ENCODE measurements at places on chromosomes 7 and 10. TPM values are rescaled to one million over a fixed set of nuclear protein-coding genes. Genes with fewer than 3 reads are reported as not detected.

GRCh38 chr10:44028384-44029137, 356.3 kb downstream of the CXCL12 start:
- H3K4me1 ChIP-seq, result peaks cover 4% of the 10 kb centered on the region
- H3K4me3 ChIP-seq, result no peak overlapping the region
- no peaks in the 10 kb centered on the region for H3K36me3 ChIP-seq
- DNase-seq, result no peak
- peaks cover 6% of the 10 kb centered on the region for H3K27me3 ChIP-seq
- H3K27ac ChIP-seq, result no peak overlapping the region

GRCh38 chr7:74029089-74029785, 1.3 kb downstream of the ELN start:
- no peak overlapping the region for H3K27ac ChIP-seq
- DNase-seq, result no peak
- peaks cover 3% of the 10 kb centered on the region for H3K27me3 ChIP-seq
- no peak overlapping the region for H3K4me3 ChIP-seq

The CRYGN gene
- total RNA-seq, result not detected

The CYCS gene
- 118 TPM for total RNA-seq

- H3K4me3 ChIP-seq, result no peak overlapping the region
- no peaks in the 10 kb centered on the region for H3K4me1 ChIP-seq
- no peak for DNase-seq
- H3K27ac ChIP-seq, result no peak overlapping the region
- no peaks in the 10 kb centered on the region for H3K36me3 ChIP-seq
These were observed 546.8 kb upstream of the FOXK1 start for GRCh38 chr7:4135301-4135700.

GRCh38 chr10:62054830-62055229, 153.3 kb downstream of the ARID5B start:
- H3K4me1 ChIP-seq, result peaks cover 34% of the 10 kb centered on the region
- H3K27ac ChIP-seq, result no peak overlapping the region
- H3K27me3 ChIP-seq, result no peaks in the 10 kb centered on the region
- H3K36me3 ChIP-seq, result peaks cover 85% of the 10 kb centered on the region

GRCh38 chr7:48251766-48252165, 80.5 kb downstream of the ABCA13 start:
- no peaks in the 10 kb centered on the region for H3K27me3 ChIP-seq
- peaks cover 23% of the 10 kb centered on the region for H3K4me1 ChIP-seq
- peak overlapping the region; percentile 25 for H3K27ac ChIP-seq
- H3K4me3 ChIP-seq, result peak overlapping the region; percentile 21

DNA sequence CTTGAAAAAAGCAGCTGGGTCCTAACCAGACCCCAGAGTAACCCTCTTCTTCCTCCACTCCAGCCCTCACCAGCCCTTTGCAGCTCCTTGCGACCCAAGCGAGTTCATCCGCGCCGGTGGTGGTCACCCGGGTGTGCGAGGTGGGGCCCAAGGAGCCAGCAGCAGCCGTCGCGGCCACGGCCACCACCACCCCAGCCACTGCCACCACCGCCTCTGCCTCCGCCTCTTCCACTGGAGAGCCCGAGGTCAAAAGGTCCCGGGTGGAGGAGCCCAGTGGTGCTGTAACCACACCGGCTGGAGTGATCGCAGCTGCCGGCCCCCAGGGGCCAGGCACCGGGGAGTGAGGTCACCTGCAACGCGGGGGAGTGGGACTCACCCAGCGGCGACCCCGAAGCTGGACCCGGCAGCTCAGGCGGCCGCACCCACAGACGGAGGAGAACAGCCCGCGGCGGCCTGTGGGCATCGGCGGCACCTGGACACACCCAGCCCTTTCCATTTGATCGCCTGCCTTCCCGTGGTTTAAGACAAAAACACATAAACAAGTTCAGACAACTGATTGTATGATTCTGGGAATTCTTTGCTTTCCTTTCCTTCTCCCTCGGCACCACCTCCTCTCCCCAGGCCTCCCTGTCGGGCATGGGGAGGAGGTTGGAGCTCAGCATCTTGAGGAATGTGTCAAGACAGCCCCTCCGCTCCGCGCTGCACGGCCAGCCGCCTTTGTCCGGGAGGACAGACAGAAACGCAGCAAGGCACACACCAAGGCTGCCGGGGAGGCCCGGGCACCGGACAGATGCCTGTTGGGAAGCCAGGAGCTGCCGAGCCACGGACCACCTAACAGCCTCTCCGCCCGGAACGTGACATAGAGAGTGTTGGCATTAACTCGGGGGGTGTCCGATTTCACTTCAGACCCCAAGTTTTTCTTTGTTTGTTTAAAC, 13.0 kb upstream of the AP5Z1 start:
- peaks cover 19% of the 10 kb centered on the region for H3K36me3 ChIP-seq
- DNase-seq, result no peak
- no peaks in the 10 kb centered on the region for H3K4me1 ChIP-seq
- no peaks in the 10 kb centered on the region for H3K27me3 ChIP-seq
- no peak overlapping the region for H3K4me3 ChIP-seq

DNA sequence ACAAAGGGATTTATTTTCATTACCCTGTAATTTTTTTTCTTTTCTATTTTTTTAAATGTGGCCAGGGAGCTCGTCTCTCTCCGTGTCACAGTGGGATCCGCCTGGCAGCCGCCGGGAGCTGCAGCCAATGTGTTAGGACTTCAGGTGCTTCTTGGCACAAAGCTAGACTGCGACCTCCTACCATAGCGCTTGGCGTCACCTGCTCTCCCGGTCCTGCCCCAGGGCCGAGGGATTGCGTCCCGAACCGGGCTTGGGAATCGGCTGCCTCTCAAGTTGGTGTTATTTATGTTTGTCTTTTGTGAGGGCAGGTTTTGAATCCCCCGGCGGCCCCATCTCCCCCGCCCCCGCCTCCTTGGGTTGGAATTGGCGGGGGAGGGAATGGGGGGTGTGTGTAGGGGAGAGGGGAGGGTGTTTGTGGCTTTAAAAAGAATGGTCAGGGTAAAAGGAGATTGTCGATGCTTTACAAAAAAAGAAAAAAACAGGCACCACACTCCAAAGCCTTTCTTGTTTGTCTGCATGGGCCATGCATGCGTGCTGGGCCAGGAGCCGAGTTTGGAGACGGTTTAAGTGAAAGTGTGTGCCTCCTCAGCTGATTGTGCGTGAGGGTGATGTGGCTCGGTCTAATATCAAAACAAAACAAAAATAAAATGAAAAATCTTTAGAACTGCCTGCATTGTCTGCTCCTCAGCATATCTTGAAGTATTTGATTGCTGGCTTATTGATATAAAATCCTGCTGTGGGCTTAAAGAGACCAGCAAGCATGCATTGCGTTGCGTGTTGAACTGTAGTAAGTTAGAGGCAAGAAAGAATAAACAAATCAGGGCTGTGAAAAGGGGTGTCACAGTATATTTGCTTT, 1.2 kb downstream of the PPP1R9A start:
- H3K4me1 ChIP-seq, result peaks cover 6% of the 10 kb centered on the region
- H3K27ac ChIP-seq, result no peak overlapping the region
- H3K4me3 ChIP-seq, result peak overlapping the region; percentile 71

The ADK gene
- total RNA-seq, result 58.3 TPM

DNA sequence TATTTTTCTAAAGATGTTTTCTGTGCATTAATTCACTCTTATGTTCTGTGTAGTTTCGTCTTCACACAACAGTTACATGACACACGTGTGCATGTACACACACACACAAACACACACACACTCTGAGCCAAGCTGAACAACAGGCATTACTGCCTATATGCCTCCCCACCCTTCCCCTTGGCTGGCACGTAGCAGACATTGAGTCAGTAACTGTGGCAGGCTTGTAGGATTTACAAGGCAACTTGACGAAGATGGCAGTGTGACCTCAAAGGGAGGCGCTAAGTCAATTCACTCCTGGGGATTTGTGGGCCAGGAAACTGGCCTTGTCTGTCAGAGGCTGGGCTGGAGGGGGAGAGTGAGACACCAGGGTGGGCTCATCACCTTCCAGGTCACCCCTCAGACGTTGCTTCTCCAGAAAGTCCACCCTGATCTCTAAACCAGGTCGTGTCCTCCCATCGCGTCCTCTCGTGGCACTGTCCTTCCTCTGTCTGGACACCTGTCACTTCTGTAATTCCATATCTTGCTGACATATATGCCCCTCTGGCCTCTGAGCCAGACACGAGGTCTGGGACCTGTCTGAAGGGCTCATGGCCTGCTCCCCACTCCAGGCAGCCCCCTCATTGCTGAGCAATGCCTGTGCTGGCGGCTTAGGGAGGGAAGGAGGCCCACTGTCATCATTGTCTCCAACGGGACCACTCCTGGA, 41.1 kb upstream of the INPP5A start:
- no peak overlapping the region for H3K27ac ChIP-seq
- DNase-seq, result no peak
- no peaks in the 10 kb centered on the region for H3K4me1 ChIP-seq
- H3K27me3 ChIP-seq, result peaks cover 25% of the 10 kb centered on the region
- H3K36me3 ChIP-seq, result no peaks in the 10 kb centered on the region

The PDK4 gene
- 0.29 TPM for total RNA-seq

DNA sequence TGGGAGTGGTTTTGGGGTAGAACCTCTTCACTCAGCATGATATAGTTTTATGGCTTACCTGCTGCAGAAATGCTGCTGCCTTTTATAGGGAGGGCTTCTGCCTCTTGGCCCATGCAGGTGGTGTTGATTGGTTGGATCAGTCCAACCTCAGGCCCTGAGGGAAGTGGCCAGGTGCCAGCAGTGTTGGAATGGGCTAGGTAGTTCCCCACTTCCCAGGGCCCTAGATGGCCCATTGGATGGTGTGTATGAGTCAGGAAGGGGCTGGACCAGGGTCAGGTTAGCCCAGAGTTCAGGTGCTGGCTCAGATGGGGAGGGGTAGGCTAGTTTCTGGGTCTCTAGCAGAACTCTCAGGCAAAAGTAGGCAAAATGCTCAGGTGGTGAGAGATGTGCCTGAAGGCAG, 455.5 kb downstream of the CCSER2 start:
- DNase-seq, result no peak
- H3K4me1 ChIP-seq, result no peaks in the 10 kb centered on the region
- no peak overlapping the region for H3K27ac ChIP-seq
- H3K4me3 ChIP-seq, result no peak overlapping the region

- H3K27me3 ChIP-seq, result no peaks in the 10 kb centered on the region
- H3K36me3 ChIP-seq, result no peaks in the 10 kb centered on the region
- DNase-seq, result no peak
- no peak overlapping the region for H3K27ac ChIP-seq
These were observed 15.2 kb upstream of the FGFR2 start for GRCh38 chr10:121613456-121613855.

GRCh38 chr7:150937848-150938561, 40.1 kb downstream of the KCNH2 start:
- peak; percentile 55 for DNase-seq
- H3K4me3 ChIP-seq, result no peak overlapping the region
- no peaks in the 10 kb centered on the region for H3K36me3 ChIP-seq
- H3K4me1 ChIP-seq, result peaks cover 7% of the 10 kb centered on the region
- no peak overlapping the region for H3K27ac ChIP-seq

The FFAR4 gene
- total RNA-seq, result not detected

DNA sequence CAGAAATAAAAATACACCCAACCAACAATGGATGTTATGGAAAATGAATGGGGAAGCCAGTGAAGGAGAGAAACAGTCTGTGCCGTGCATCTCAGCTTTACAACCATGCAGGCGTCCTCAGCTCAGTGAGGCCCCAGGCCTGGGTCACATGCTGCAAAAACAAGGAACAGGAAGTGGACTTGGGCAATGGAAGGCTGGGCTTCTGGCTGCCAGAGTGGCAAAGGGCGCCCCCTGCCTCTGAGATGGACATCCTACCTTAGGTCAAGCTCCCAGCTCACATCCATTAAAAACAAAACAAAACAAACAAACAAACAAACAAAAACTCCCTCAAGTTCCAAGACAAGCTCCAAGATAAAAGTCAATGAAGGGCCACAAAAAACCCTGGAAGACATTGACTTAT, 54.7 kb upstream of the AFAP1L2 start:
- no peaks in the 10 kb centered on the region for H3K27me3 ChIP-seq
- H3K27ac ChIP-seq, result no peak overlapping the region

The AQP1 gene
- total RNA-seq, result 10.0 TPM

- peaks cover 63% of the 10 kb centered on the region for H3K4me1 ChIP-seq
- peak overlapping the region; percentile 96 for H3K27ac ChIP-seq
- peak; percentile 41 for DNase-seq
- peaks cover 3% of the 10 kb centered on the region for H3K36me3 ChIP-seq
- H3K27me3 ChIP-seq, result no peaks in the 10 kb centered on the region
These were observed 27.3 kb downstream of the PFKP start for GRCh38 chr10:3094609-3095036.

- DNase-seq, result no peak
- no peaks in the 10 kb centered on the region for H3K36me3 ChIP-seq
- H3K4me1 ChIP-seq, result no peaks in the 10 kb centered on the region
- H3K27me3 ChIP-seq, result no peaks in the 10 kb centered on the region
- H3K4me3 ChIP-seq, result no peak overlapping the region
These were observed 28.3 kb downstream of the RAMP3 start for GRCh38 chr7:45185864-45186250.

- H3K27ac ChIP-seq, result no peak overlapping the region
- DNase-seq, result peak; percentile 60
- no peaks in the 10 kb centered on the region for H3K27me3 ChIP-seq
- H3K4me1 ChIP-seq, result no peaks in the 10 kb centered on the region
- no peak overlapping the region for H3K4me3 ChIP-seq
These were observed 11.9 kb upstream of the PLEKHA1 start for GRCh38 chr10:122362621-122363020.

The SGCE gene
- 38.3 TPM for total RNA-seq

The GPR26 gene
- 0.09 TPM for total RNA-seq

- no peaks in the 10 kb centered on the region for H3K36me3 ChIP-seq
- DNase-seq, result no peak
- H3K4me1 ChIP-seq, result peaks cover 30% of the 10 kb centered on the region
- no peak overlapping the region for H3K27ac ChIP-seq
- H3K27me3 ChIP-seq, result no peaks in the 10 kb centered on the region
- no peak overlapping the region for H3K4me3 ChIP-seq
These were observed 34.7 kb downstream of the TCF7L2 start for GRCh38 chr10:112984756-112985155.

DNA sequence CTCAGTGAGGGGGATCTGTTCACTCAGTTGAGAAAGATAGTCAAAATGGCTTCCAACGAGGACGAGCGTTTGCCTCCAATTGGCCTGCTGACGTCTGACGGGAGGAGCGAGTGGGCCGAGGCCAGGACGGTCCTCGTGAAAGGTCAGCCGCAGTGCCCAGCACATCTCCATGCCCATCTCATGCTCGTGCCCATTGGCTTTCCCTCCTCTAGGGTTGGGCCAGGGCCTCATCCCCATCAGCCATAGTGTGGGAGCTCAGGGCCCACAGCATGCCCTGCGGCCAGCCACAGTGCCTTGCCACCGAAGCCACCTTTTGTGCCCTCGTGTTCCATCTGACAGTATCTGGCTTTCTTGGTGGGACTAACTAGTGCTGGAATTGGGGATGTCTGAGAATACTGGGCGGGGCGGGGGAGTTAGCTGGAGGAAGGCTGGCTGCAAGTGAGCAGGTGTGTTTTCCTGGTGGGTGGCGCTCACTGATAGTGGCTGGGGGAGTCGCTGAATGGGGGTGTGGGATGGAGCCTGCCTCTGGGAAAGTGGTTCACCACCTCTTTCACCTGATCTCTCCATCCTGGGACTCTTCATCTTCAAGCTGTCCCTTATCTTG, 13.9 kb downstream of the CHAT start:
- peaks cover 3% of the 10 kb centered on the region for H3K27me3 ChIP-seq
- no peak for DNase-seq
- no peak overlapping the region for H3K27ac ChIP-seq
- no peaks in the 10 kb centered on the region for H3K36me3 ChIP-seq
- H3K4me1 ChIP-seq, result no peaks in the 10 kb centered on the region

All from astrocyte (in vitro differentiated cells and primary cell).